Natural killer cell (primary cell): ENCODE measurements at places on chromosomes 2 and 18. TPM values are rescaled to one million over a fixed set of nuclear protein-coding genes. Genes with fewer than 3 reads are reported as not detected.

GRCh38 chr18:79801217-79801616, 3.5 kb downstream of the KCNG2 start:
- DNase-seq: no peak

The CRYBA2 gene
- total RNA-seq: not detected

DNA sequence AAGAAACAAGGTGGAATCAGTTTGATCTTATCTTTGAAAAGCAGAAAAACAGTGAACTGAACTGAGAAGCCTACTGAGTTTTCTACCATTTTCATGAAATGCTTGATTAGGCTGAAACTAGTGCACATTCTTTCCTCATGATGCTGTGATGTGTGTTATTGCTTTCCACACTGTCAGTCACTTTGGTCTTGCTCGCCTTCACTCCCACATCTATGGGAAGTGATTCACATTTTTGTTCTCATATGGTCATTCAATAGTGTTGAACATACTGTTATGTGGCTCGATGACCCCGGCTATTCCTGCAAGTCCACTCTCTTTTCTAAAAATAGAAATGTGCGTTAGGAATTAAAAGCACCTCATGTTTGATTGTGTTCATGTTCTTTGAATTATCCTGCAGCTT, 129.7 kb downstream of the TGIF1 start:
- DNase-seq: no peak

GRCh38 chr18:54647176-54647575, 56.1 kb downstream of the DYNAP start:
- no peak for DNase-seq

The GALR1 gene
- not detected for total RNA-seq

GRCh38 chr2:120820263-120820952, 84.7 kb downstream of the GLI2 start:
- no peak for DNase-seq

The CYP20A1 gene
- total RNA-seq: 30.7 TPM

The VIL1 gene
- total RNA-seq: 1.5 TPM

GRCh38 chr2:192090911-192091310, 103.8 kb downstream of the TMEFF2 start:
- no peak for DNase-seq

DNA sequence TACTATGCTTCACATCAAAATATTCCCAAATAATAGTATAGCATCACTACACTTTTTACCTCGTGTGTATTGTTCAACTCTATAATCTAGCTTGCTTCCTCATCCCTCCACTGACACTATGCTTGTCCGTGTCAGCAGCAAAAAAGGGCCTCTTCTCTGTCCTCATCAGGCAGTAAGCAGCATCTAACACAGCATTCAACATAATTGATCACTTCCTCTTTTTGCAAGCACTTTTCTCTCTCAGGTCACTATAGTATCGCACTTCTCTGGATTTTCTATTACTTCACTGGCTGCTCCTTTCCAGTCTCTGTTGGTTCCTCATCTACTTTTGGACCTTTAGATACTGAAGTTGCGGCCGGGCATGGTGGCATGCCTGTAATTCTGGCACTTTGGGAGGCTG, 64.9 kb upstream of the ZSWIM2 start:
- DNase-seq: no peak

- no peak for DNase-seq
Measured at GRCh38 chr2:232512602-232513001, 7.6 kb upstream of the PRSS56 start.

The SP9 gene
- total RNA-seq: not detected

DNA sequence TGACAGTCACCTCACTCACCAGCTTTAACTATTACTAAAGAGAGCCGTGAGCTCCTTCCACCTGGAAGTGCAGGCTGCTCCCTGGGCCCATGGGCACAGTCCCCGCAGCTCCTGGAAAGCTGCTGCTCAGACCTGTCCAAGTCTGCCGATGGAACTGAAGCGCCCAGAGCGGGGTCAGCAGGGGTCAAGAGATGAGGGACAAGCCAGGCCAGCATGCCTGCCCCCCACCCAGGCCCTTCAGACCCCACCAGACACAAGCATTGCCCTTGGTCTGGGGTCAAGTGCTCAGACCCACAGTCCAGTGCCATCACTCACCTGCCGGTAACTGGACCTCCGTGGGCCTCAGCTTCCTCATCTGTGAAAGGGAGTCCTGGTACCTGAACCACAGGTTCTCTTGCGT, 59.9 kb downstream of the BIN1 start:
- no peak for DNase-seq

The PCARE gene
- total RNA-seq: not detected

DNA sequence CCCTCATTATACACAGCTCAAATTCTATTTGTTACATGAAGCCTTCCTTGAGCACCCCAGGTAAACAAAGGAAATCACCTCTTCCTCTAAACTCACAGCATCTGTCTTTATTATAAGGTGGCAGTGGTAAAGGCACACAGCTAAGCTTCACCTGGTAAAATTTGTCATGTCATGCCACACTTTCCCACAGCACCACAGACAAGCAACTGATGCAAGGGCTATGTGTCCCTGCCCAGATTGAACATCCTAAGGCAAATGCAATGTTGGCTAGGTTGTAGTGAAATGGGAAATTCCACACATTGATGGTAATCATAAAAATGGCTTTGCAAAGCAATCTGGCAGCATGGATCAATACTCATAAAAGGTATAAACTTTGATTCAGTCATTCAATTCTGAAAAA, 18.9 kb downstream of the LDAH start:
- no peak for DNase-seq

DNA sequence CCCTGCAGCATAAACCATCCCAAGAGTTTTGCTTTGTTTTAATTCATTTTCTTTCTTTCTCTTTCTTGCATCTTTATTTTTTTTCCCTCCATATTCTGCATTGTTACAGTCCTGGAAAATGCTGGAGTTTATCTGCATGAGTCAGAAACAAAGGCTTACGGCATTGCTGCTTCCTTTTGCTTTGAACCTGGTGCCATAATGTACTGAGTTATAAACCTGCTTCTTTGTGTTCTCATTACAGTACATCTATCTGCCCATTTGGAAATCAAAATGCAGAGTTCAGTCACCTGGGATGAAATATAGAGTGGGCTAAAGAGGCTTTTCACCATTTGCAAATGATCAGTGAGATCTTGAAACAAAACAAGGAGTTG, 1009.2 kb upstream of the FANCL start:
- DNase-seq: no peak

- no peak for DNase-seq
Measured at GRCh38 chr2:205585449-205586383, 96.6 kb upstream of the NRP2 start.

GRCh38 chr2:15031745-15032240, 399.3 kb downstream of the LRATD1 start:
- DNase-seq: no peak

The UPP2 gene
- total RNA-seq: not detected

- DNase-seq: no peak
Measured at GRCh38 chr2:72789241-72789640, 36.6 kb downstream of the EXOC6B start.

GRCh38 chr2:111652038-111652437, 232.0 kb downstream of the ANAPC1 start:
- no peak for DNase-seq

GRCh38 chr18:12599966-12600365, 57.9 kb downstream of the SPIRE1 start:
- no peak for DNase-seq

- DNase-seq: no peak
Measured at GRCh38 chr2:144463266-144463665, 56.7 kb downstream of the ZEB2 start.

- DNase-seq: no peak
Measured at GRCh38 chr2:4898706-4899105, 793.5 kb upstream of the SOX11 start.

GRCh38 chr2:73984922-73985307, 205 bp downstream of the TET3 start:
- DNase-seq: no peak

- no peak for DNase-seq
Measured at GRCh38 chr2:80363791-80364349, 59.3 kb upstream of the LRRTM1 start.

DNA sequence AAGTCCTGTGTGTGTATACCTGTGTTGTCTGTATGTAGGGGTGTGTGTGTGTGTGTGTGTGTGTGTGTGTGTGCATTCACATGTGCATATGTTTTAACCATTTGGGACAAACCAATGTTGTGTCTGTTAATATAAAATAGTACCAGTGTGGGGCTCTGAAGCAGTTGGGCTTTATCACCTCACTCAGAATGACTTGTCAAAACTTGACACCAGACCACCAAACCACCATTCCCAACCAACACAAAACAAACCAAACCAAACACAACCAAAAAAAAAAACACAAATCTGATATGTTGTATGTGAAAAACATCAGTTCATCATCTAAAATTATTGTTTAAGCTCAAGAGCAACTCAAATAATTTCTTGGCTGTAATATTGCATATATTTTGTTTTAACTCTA, 42.1 kb downstream of the CALCRL start:
- DNase-seq: no peak

- no peak for DNase-seq
Measured at GRCh38 chr2:112821142-112821541, 15.4 kb downstream of the IL1B start.

The CCL20 gene
- total RNA-seq: not detected

DNA sequence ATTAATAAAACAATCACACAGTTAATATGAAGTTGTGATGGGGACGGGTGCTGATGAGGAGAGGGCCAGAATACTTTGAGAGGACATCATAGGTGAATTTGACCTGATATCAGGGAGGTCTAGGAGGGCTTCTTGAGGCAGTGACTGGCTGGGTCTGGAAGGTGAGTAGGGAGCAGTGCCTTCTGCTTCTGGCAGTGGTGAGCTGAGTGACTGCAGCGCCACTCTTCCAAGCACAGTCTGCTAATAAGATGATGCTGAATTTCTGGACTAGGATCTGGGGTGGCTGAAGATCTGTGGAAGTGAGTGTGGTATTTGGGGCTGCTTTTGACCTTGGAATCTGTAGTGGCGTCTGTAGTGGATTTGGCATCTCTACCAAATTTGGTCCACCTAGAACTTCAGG, 5.5 kb downstream of the DGKD start:
- DNase-seq: no peak
